ENCODE measurements at places on chromosomes 16 and 17.

DNA sequence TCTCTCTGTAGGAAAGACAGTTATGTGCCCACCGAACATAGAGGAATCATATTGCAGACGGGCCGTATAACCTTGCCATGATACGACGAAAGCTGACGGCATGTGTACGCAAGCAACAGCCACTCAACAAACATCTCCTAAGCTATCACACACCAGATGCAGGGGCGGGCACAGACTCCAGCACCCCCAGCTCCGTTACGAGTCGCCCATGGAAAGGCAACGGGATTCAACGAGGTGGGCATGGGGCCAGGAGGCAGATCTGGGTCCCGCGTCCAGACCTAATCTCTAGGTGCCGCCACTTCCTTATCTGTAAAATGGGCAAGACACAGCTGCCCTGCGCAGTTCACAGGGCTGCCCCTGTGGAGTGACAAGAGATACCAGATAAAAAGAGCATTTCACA lies 35.6 kb downstream of the ABR start:
- DNase-seq: no peak

GRCh38 chr16:85052536-85052935 lies 24.9 kb downstream of the KIAA0513 start:
- DNase-seq: no peak

- DNase-seq: no peak
These were observed 20.3 kb downstream of the PIMREG start for GRCh38 chr17:6464446-6465041.

DNA sequence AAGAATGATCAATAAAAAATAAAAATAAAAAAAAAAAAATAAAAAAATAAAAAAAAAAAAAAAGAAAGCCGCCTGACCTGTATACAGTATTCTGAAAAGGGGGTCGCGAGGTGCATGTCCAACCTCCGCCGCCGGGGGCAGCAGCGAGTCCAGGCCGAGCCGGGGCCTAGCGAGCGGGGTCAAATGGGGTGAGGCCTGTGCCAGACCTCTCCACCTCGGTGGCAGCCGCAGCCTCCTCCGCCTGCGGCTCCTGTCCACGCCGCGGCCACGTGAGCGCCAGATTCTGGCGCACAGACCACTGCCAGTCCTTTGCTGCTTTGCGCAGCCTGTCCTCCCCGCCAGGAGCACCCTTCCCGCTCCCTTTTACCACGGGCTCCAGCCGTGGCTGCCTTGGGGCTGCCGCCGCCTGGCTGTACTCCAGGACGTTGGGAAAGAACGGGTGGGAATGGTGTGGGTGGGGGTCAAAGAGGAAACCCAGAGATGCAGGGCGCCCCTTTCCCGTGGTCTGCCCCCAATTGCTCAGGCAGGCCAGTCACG lies 2.4 kb upstream of the BCKDK start:
- DNase-seq: peak; percentile 90

- DNase-seq: no peak
These were observed 224.9 kb downstream of the CNTNAP4 start for GRCh38 chr16:76502063-76502462.

GRCh38 chr16:86363836-86364618 lies 146.3 kb upstream of the FOXF1 start:
- no peak for DNase-seq

GRCh38 chr17:79757140-79757745 lies 20.7 kb upstream of the CBX2 start:
- DNase-seq: no peak

DNA sequence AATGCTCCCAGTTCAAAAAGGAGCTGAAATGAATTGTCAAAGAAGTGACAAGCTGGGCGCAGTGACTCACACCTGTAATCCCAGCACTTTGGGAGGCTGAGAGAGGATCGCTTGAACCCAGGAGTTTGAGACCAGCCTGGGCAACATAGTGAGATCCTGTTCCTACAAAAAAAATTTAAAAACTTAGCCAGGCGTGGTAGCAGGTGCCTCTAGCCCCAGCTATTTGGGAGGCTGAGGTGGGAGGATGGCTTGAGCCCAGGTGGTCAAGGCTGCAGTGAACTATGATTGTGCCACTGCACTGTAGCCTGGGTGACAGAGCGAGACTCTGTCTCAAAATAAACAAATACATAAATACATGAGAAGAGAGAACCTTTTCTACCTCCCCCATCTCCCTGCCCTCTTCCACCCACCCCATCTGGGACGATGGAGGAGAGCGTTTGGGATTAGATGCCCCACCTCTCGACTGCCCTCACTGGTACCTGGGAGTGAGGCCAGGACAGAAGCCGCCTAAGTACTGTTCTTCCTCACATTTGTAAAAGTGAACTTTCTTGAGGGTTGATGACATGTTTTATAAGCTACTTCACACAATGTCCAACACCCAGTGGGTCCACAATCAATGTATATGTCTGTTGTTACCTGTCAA lies 2.4 kb downstream of the IL4R start:
- no peak for DNase-seq

- DNase-seq: no peak
These were observed 252.8 kb upstream of the PMFBP1 start for GRCh38 chr16:72424757-72425156.

GRCh38 chr17:63275318-63275970 lies 170.7 kb downstream of the CYB561 start:
- no peak for DNase-seq

GRCh38 chr16:20875355-20875650 lies 24.9 kb downstream of the DCUN1D3 start:
- DNase-seq: no peak

GRCh38 chr17:40563220-40564052 lies 1.8 kb downstream of the CCR7 start:
- DNase-seq: no peak

GRCh38 chr17:64403881-64404460 lies 13.3 kb upstream of the PECAM1 start:
- no peak for DNase-seq

DNA sequence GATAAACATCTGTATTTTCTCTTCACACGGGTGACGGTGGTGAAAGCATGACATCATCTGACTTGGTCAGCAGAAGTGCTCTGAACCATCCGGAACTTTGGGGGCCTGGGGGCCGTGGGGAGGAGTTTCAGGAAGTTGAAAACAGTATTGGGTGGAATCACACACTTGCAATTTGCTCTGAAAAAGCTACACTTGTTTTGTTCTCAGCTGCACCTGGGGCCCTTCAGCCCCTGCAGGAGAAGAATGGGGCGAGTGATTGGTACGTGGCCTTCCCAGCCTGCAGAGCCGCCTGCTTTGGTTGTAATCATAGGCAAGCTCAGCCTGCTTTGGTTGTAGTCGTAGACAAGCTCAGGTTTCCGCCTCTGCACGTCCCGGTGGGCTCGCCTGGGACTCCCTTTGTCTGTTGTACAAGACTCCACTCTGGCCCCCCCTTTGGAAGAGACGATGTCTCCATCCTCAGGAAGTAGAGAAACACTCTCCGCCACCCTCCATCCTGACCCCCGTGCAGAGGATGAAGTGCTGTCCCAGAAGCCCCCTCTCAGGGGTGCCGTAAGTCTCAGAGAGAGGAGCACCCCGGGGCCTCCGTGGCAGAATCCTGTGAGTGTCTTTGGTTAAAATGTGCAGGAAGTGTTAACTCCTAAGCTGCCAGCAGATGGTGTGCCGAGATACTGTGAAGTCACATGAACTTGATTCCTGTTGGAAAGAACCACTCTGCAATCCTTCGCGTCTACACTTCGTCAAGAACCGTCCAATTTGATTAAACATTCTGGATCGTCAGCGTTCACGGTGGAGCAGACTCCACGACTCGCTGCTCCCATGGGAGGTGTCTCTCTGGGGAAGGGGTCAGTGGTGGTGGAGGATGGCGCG lies 5.4 kb downstream of the BANP start:
- no peak for DNase-seq

GRCh38 chr17:31068291-31068690 lies 26.5 kb upstream of the NF1 start:
- peak; percentile 72 for DNase-seq

DNA sequence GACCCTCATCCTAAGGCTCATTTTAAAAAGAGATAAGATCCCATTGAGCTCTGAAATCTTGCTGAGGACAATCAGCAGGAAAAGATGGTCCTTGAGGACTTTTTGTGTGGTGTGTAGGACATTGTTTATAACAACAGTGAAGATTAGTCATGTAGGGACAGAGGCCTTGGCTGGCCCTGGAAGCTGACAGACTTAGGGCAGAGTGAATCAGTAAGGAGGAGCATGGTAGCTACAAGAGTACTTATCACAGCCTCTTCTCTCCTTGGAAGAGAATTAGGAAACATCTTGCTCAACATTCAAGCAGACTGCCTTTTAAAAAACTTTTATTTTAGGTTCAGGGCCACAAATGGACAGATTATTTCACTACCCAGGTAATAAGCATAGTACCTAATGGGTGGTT lies 665.9 kb upstream of the SALL1 start:
- no peak for DNase-seq

DNA sequence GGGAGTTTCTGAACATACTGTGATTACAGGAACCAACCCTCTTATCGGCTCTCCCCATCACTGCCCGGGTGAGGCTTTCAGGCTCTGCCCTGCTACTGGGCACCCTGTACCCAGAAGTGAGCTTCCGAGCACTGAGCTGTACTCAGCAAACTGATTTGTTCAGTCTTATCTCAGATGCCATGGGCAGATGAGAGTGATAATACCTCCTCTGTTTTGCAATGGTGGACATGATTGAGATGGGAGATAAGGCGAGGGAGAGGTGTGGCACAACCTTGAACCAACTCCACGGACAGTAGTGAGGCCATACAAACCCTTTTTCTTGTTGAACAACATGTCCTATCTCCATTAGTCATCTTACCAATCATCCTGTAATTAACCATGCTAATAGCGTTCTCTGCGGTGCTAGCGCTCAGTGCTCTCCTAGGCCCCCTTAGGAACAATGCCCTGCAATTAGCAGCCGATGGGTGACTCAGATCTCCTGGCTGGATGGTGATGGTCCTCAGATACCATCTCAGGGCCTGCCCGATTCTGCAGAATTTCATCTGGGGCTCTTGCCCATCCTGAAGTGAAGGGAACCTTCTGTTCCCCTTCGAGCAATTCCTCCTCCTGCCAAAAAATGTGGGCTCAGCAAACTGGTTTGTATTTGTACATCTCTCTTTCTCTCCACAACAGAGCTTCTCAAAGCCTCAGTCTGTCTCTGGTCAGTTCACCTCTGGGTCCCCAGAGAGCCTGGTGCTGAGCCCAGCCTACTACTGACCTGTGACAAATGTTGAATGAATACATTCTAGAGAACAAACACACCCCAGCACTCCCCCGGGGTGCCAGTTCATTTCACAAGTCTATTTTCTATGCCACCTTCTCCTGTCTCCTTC lies 139.3 kb upstream of the IRX3 start:
- no peak for DNase-seq

DNA sequence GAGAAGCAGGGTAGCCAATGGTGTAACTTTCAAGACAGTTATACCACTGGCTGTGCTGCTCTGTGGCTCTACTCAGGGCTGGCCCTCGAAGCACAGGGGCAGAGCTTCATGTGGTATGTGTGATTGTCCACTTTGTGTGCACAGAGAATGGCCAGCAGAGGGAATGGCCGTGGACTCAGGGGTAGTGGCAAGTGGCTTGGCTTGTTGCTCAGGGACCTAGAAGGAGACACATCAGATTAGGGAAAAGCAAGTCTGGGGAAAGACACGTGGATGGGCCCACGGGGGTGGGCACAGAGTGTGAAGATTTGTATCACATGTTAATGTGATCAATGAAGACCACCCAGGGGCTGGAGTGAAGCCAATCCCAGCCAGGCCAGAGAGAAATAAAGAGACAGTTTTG lies 20.0 kb upstream of the XYLT2 start:
- DNase-seq: no peak

GRCh38 chr16:65125871-65126270 lies 4.0 kb upstream of the CDH11 start:
- no peak for DNase-seq

GRCh38 chr16:54921206-54921824 lies 9.3 kb upstream of the IRX5 start:
- no peak for DNase-seq

DNA sequence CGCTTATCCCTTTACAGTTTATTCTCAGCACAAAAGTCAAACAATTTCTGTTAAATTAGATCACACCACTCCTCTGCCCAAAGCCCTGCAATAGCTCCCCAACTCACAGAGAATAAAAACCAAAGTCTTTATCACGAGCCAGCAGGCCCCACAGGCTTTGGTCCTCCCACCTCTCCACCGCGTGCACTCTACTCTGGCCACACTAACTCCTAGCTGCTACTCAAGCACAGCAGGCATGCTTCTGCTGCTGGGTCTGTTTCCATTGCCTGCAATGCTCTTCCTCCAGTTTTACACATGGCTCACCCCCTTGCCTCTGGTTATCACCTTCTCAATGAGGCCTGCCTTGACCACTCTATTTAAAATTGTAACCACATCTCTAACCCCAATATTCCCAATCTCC lies 27.6 kb downstream of the HELZ start:
- DNase-seq: no peak

DNA sequence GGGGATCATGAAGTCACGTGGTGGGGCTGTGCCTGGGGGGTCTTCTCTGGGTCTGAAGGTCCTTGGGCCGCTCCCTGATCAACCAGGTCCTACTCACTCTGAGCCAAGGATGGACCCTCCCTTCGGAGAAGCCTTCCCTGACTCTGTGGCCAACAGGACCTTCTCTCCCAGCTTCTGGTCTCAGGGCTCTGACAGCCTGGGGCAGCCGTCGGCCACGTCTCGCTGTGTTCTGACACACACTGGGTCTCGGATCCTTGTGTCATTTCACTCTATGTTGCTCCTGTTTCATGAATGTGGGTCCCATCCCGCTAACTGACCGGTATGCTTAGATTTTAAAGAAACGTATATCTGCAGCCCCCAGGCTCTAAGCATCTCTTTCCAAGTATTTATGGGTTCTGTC lies 256.1 kb downstream of the ENGASE start:
- no peak for DNase-seq

GRCh38 chr16:66651474-66651765 lies 45.1 kb downstream of the CMTM4 start:
- no peak for DNase-seq

GRCh38 chr16:3734084-3734757 lies 16.9 kb upstream of the TRAP1 start:
- no peak for DNase-seq

GRCh38 chr16:52932321-52932720 lies 120.4 kb downstream of the CHD9NB start:
- no peak for DNase-seq

DNA sequence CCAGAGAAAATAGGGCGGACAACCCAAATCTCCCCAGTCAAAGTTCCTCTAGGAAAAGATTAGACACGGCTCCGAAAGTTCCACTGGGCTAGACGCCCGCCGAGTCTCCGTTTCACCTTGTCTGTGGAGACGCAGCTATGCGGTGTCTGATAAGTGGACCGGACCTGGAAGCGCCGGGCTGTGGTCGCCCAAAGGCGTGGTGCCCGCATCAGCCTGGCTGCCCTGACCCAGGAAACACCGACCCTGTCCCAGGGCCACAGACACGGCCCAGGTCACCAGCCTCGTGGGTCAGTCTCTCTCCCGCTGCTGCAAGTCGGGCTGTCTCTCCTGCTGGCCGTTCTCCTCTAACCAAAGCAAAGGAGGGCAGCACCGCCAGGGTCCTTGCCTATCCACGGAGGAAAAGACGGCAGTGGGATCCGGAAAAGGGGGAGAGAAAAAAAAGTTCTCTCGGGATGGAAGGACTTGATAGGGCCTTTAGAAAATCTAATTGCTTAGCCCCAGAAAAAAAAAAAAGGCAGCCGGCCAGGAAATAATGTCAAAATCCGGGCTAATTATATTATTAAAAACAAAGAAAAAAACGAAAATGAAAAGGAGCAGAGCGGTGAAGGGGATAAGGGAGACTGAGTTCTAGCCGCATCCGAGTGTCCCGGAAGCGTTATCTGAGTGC lies 13.9 kb upstream of the FOXF1 start:
- no peak for DNase-seq

GRCh38 chr17:37234106-37234505 lies 141.7 kb upstream of the C17orf78 start:
- no peak for DNase-seq

- DNase-seq: no peak
These were observed 24.9 kb downstream of the CDC42EP4 start for GRCh38 chr17:73286863-73287296.
